ENCODE measurements at places on chromosomes 7 and 10.

DNA sequence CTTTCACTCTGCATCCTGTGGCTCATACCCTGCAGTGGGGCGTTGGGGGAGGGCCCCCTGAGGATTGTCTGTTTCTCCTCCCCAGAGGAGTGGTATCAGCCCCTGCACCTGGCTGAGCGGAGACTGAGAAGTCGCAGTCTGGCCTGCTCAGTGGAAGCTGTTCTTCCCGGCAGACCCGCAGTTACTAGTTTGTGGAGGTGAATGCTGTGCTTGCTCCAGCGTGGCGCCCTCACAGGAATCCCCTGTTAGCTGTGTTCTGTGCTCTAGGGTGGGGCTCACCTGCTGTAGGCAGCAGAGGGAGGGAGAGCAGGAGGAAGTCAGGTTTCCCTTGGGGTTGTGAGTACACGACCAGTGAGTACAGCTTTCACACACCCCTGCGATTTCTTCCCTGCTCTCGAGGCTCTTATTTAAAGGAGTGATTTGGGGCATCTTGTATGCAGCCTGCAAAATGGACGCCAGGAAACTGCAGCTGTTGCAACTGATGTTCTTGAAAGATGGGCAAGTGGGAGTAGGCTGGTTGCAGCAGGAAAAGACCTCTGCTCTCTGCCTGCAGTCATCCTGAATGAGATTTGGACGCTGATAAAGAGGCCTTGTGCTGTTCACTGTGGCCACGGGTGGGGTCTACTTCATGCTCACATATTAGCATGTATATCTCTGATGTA is 66.4 kb downstream of the HK1 start:
- DNase-seq = no peak

DNA sequence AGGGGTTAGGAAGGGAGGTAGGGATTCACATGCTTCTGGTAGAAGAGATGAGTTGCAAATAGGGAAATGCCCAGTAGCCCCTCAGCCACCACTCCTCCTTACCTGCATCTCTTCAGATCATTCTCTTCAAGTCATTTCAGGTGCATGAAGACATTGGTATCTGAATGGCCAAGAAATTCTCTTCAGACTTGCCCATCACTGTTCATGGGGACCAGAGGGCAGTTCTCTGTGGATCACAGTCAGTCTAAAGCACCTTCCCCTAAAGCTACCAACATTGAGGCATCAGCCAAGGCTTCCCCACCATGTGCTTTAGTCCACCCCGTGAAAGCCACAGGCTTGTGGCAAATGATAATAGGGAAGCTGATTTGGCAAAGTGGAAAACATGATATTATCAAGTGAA is 319.4 kb upstream of the ZNF32 start:
- DNase-seq = no peak

DNA sequence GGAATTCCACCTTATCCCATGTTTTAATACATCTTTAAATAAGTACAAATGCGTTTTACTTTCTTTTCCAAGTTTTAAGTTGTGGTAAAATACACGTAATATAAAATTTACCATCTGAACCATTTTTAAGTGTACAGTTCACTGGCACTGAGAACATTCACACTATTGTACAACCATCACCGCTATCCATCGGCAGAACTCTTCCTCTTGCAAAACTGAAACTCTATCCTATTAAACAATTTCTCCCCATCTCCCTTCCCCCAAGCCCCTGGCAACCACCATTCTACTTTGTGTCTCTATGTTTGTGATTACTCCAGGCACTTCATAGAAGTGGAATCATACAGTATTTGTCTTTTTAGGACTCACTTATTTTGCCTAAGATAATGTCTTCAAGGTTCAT is 33.8 kb downstream of the HIP1 start:
- DNase-seq = no peak

DNA sequence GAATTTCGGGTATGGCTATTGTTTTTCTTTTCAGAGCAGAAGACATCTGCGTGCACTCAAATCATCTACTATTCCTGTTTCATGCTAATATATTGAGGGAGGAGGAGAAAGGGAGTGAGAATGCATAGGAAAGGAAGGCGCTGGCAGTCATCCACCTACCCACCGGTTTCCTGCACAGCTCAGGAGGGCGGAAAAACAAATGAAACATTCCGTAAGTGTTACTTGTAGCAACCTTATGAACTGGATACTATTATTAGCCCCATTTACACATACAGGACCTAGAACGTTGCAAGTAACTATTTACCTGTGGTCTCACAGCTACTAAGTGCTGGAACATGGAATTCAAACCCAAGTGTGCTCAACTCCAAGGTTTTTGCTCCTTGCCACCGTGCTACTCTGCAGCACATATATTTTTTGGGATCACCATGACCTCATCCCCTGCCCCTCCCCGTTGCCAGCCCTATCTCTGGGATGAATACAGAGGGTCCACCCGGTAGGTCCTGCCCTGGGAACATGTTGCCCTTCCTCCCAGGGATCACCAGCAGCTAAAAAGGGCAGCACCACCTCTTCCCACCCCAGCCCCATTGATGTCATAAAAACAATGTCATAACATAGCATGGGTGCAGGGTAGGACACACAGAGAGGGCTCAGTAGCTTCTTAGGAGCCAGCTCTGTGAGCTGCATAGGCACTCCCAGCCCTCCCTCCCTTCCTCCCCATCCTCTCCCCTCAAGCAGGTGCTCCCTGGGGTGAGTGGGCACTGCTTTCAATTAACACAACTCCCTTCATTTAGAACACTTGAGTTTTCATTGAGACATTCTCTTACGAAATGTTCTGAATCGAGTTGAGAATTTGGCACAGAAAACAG is 16.9 kb downstream of the GFRA1 start:
- DNase-seq = no peak

DNA sequence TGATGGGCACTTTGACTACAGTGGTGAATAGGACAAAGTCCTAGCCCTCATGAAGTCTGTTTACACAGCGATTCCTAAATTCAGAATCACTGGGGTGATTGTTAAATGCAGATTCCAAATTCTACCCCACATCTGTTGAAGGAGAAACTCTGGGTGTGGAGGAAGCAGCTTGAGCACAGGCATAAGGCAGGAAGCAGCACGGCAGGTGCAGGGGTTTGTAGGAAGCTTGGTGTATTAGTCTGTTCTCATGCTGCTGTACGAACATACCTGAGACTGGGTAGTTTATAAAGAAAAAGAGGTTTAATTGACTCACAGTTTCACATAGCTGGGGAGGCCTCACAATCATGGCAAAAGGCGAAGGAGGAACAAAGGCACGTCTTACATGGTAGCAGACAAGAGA is 5.1 kb downstream of the AKR1E2 start:
- no peak for DNase-seq

DNA sequence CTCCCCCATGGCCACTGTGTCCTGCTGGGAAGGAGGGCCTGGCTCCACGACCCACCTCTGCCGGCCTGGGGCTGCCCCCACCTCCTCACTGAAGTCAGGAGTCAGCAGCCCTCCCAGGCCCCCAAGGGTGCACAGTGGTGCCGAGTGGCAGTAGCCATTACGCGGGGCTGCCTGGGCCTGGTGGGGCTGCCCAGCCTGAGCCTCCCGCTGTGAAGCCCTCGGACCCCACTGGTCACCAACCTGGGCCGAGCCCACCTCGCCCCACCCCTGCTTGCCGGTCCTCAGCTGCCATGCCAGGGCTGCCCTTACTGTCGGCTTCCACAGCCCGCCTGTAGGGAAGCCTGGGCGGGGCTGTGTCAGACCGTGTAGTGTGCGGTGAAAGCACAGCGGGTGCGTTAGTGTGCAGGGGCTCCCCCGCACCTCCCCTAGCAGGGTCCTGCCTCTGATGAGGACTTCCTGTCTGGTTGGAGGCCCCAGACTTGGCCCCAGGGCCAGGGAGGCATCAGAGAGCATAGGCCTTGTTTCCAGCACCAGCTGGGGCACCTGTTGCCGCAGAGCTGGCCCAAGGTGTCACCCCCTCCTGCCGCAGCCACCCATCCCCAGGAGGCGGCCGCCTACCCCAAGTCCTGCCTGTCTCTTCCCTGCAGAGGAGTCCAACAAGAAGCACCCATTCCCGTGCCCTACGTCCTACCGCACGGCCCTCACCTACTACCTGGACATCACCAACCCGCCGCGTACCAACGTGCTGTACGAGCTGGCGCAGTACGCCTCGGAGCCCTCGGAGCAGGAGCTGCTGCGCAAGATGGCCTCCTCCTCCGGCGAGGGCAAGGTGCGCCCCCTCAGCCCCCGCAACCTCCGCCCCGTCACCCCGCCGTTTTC is 10.0 kb downstream of the TMEM120A start:
- DNase-seq = no peak

DNA sequence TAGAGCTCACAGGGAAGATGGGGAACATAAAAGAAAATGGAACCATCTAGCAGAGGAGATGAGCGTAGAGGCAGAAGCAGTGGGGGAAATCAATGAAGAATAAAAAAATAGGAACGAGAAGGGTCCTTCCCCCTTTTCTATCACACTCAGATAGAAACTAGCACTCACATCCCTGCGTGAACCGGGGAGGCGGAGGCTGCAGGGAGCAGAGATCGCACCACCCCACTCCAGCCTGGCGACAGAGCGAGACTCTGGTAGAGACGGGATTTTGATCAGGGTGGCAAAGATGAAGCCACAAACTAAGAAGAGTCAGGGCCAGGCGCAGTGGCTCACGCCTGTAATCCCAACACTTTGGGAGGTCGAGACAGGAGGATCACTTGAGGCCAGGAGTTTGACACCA is 64.7 kb upstream of the ECHDC3 start:
- no peak for DNase-seq
